Stimulated activated CD4-positive, alpha-beta T cell treated with anti-CD3 and anti-CD28 coated beads, Interleukin-15, amount 100 ng/mL, for 1 hour (primary cell): ENCODE measurements at places on chromosomes 11 and 22.

- no peak for DNase-seq
Observed at GRCh38 chr11:96339706-96340554, 3.1 kb downstream of the MAML2 start.

DNA sequence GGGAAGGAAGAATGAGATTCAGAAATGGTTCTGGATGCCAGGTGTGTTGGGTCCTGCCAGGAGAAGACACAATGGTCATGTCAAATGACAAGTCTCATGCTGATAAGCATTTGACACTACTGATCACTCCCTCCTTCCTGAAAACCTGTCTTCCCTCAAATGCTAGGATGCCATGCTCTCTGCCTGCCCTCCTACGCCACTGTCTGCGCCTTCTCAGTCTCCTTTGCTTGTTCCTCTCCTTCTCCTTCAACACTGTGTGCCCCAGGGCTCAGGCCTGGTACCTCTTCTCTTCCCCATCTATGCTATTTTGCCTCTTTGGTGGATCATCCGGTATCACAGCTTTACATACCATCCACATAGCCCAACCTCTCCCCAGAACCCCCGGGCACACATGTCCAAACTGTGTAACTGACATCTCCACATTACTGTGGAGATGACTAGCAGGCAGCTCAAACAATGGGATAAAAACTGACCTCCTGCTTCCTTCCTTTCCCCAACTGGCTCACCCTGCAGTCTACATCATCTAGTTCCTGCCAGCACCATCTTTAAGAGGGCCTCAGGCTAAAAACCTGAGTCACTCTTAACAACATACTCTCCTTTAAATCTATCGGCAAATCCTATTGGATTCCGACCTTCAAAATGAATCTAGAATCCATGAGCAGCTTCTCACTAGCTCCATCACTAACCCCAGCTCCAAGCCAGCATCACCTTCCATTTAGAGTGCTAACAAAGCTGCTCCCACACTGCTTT is 8.2 kb downstream of the AP1B1 start:
- no peak for DNase-seq

DNA sequence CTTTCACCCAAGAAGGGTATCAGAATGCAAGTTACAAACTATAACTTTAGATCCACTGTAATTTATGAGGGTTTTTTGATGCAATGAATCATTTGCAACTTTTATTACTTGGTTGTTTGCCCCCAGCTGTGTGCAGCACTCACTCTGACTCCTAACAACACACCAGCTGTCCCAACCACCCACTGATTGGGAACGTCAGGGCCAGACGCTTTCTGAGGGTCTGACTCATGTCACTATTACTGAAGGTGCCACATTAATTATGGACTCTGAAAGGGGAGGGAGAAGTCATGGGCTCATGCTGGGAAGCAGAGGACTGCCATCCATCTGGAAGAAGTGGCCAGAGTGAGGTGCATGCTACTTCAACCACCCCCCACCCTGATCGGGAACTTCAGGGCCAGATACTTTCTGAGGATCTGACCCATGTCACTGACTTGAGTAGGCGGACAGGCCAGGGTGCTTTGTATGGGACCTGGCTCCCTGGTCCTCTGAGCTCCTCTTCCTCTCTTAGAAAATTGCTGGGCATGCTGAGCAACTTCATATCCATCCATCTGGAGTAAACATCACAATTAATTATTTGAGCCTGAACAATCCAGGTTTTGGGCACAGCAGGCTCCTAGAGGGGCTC is 44.9 kb upstream of the DRD2 start:
- DNase-seq, result no peak

DNA sequence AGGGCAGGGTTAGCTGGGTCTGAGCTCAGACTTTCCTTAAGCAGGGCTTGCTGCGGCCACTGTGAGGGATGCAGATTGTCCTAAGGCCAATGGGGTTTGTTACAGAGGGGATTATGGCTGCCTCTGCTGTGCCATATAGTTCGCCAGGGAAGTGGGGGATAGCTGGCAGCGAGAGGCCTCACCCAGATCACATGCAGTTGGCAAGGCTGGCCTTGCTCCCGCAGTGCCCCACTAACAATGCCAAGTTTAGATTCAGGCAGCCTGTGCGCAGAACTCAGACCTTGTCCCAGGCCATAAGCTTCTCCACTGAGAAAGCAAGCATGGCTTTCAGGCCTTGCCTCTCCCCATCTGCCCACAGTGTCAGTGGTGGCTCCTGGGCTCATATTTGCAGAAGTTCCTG is 4.7 kb upstream of the APOL2 start:
- no peak for DNase-seq

DNA sequence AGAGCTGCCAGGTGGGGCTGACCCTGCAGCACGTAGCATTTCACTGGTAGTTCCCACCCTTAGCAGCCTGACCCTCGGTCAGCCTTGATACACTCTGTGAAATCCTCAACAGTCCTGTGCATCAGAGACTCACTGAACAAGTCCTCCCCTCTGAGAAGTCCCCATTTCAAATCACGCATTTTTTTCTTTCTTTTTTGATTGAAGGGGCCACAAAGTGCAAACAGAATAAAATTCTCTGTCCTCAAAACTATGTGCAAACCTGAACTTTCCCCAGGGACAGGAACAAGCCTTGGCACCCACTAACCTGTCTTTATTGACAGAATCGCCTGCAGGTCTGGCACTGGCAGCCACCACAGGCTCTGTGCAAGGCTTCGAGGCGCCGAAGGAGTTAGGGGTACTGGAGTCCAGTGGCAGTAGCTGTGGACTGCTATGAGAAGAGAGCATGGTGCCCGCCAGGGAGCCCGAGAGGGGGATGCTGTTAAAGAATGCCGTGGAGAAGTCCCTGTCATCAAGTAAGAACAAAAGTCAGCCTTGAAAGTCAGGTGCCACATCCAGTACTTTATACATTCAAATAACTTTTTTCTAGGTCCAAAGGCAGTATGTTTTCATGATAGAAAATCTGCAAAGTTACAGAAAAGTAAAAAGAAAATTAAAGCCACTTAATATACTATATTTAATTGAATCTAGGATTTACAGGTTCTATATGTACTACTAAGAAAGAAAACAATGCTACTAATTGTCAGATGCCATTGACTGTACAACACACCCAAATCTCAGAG is 53.8 kb downstream of the HIRA start:
- DNase-seq, result no peak

- DNase-seq, result no peak
Observed at GRCh38 chr11:117287668-117288067, 3.5 kb upstream of the BACE1-AS start.

- no peak for DNase-seq
Observed at GRCh38 chr11:126725043-126725442, 275.5 kb downstream of the KIRREL3 start.

DNA sequence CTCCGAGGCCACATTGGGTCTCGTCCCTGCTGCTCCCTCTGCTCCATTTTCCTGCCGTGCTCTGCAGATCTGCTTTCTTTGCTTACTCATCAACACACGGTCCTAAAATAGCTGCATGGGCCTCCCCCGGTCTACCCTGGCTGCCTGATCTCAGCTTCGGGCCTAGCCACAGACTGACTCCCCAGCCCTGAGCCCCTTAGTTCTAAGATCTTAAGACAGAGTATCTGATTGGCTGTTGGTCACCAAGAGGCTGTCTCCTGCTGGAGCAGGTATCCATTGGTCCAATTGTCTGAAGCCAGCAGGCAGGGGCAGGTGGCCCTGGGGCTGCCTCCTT is 53.7 kb upstream of the NECTIN1 start:
- DNase-seq, result no peak

DNA sequence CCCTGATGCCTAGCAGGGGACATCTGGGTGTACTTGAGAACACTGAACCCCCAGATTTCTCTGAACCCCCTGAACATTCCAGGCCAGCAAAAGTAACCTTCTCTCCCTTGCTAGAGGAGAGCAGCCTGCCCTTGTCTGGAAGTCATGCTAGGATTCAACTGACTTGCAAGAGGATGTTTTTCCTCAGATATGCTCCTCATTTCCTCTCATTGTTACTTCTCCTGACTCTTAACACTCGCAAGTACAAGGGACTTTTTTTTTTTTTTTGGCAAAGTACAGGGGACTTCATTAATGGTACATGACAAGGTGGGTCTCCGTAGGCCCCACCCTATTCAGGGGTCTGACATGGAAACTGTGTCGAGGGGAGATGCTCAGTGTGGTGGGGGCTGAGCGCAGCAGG is 6.3 kb upstream of the MCHR1 start:
- DNase-seq, result no peak

- DNase-seq, result no peak
Observed at GRCh38 chr22:43707648-43708047, 104.5 kb downstream of the EFCAB6 start.

- DNase-seq, result no peak
Observed at GRCh38 chr11:125939081-125939521, 6.7 kb upstream of the VSIG10L2 start.

DNA sequence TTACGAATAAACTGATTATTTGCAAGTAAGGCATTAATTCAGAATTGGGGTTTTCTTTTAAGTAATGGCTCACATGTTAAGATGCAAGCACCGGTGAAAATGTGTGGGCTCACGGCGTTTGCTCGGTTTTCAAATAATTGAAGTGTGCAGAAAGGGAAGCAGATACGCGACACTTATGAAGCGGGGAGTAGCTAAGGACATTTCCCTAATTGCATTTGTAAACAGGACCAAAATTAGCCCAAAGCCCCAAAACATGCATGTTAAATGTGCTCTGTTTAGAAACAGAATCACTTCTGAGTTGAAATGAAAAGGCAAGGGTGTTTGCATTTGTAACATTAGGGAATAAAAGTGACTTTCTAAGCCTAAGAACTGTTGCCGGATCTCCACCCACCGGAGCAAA is 61.3 kb downstream of the ELFN2 start:
- DNase-seq, result no peak

DNA sequence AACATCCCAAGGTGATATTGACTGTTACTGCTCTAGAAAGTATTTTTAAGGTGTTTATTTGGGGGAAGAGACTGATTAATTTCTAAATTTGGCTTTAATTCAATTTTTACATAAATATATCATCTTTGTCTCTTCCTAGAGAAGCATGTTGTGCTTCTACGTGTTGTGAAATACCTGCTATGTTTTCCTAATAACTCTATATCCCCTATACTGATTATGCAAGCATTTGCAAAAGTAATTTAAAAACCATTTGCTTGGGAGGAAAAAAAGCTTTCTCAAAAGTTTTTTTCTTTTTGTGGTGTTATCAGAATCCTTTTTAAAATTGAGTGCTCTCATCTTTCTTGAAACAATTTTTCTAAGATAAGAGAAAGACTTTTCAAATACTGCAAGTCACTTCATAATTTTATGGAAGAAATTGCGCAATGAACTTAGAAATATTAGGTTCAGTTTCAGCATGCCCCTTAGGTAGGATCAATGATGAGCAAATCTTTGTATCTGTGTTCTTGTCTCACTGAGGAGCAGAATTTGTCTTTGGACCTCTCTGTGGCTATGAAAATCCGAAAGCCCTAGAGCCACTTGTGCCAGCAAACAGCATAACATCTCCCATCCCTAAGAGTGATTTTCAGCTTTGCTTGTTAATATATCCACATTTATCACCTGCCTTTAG is 7.4 kb upstream of the BLID start:
- DNase-seq, result no peak

- no peak for DNase-seq
Observed at GRCh38 chr22:19056951-19057401, 65.2 kb downstream of the DGCR2 start.

DNA sequence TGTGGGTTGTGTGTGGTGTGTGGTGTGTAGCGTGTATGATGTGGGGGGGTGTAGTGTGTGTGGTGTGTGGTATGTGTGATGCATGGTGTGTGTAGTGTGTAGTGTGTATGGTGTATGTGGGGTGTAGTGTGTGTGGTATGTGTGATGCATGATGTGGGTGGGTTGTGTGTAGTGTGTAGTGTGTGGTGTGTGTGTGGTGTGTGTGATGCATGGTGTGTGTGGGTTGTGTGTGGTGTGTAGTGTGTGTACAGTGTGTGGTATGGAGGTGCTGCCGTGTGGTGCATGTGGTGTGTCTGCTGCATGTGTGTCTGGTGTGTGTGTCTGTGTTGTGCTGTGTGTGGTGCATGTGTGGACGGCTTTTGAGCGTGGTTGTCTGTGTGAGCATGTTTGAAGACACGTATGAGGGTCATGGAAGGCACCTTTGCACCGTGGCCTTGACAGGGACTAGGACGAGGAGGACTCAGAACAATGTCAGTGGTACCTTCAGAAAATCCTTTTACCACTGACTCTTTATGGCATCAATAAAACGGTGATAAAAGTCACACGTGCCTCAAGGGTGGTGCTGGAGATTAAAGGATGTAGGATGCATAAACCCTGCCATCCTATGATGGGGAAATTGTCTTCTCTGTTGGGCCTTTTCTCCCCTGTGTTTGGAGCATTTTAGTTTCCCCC is 328.7 kb upstream of the B3GAT1 start:
- DNase-seq, result no peak
